ENCODE measurements at places on chromosomes 7 and 10.

DNA sequence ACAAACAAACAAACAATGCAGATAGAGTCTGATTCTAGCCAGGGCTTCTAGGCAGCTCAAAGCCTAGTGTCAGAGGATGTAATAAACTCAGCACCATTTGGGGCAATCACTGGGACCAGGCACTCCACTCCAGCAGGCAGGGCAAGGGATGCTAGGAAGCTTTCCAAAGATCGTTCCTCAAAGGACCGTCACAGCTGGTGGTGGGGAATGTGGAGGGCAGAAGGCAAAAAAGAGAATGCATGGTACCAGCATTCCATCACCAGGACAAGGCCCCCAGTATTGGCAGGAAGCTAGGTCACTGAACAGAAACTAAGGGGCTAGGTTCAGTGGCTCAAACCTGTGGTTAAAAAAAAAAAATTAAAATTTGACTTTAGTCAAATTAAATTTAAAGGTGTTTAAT is 94.2 kb downstream of the CUL2 start:
- no peak for DNase-seq

DNA sequence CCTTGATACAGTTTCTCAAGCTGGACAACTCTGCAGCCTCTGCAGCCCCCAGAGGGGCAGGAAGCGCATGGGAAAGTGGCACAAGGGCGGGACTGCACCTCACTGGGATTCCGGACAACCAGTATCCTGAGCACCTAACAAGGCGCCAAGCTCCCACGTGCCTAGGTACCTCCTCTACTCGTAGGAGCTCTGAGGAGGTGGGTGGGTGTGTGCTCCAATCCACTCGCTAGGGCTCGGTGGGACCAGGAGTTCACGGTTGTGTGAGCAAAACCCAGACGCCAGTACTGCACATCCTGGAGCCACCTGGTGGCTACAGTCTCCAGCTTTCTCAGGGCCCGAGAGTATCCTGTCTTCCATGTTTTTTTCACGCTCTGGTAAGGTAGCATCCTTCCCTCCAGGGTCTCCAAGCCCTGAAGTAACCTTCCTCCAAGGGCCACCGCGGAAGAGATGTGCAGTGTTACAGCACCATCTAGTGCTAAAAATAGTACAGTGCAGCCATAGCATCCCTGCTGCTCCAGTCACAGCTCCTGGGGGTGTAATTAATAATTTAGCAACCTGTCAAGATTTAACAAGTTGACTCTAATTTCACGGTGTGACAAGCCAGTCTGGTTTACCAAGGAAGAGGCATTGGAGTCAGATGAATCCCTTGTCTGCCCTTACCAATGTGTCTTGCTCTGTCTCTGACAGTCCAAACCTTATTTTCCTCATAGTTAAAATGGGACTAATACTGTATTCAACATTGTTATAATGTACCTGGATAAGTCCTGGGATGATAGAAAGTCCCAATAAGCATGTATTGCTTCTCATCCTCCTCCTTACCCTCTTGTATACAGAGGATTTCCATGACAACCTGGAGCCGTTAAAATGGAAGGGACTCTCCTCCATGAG is 70.4 kb downstream of the HERPUD2 start:
- DNase-seq = no peak

- DNase-seq = no peak
Measured at GRCh38 chr10:81472927-81473470, 402.0 kb upstream of the NRG3 start.

- DNase-seq = no peak
Measured at GRCh38 chr7:70406186-70406949, 725.6 kb upstream of the GALNT17 start.
